Stimulated activated naive CD4-positive, alpha-beta T cell (primary cell): ENCODE measurements at places on chromosomes 16 and 17.

DNA sequence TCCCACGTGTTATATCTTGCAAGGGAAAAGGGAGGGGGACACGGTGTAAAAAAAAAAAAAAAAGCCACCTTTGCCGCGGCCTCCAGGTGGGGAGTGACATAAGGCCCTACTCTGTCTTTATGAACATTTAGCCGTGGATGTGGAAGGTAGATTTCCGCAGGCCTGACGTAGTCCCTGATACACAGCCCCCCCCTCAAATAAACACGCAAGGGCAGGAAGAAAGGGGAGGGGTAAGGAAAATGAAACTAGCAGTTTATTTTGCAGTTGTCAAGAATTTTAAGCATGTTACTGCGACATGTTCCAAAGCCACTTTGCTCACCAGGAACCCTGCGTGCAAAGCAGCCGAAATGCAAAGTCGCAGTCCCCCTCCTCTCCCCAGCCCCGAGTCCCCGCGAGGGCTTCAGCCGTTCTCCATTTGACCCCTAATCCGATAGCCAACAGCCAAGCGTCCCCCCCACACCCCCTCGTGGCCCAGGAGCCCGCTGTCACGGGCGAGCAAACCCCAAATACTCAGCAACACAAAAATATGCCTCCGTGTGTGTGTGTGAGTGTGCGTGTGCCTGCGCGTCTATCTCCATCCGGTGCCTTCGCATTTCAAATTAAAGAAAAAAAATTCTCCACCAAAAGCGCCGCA lies 1.2 kb downstream of the CBX4 start:
- peak; percentile 44 for DNase-seq

- no peak for DNase-seq
These were observed 48.3 kb upstream of the ERN1 start for GRCh38 chr17:64178011-64178825.

- DNase-seq = no peak
These were observed 38.9 kb upstream of the CSNK2A2 start for GRCh38 chr16:58236831-58237230.

GRCh38 chr16:81526199-81526598 lies 81.6 kb downstream of the CMIP start:
- no peak for DNase-seq

DNA sequence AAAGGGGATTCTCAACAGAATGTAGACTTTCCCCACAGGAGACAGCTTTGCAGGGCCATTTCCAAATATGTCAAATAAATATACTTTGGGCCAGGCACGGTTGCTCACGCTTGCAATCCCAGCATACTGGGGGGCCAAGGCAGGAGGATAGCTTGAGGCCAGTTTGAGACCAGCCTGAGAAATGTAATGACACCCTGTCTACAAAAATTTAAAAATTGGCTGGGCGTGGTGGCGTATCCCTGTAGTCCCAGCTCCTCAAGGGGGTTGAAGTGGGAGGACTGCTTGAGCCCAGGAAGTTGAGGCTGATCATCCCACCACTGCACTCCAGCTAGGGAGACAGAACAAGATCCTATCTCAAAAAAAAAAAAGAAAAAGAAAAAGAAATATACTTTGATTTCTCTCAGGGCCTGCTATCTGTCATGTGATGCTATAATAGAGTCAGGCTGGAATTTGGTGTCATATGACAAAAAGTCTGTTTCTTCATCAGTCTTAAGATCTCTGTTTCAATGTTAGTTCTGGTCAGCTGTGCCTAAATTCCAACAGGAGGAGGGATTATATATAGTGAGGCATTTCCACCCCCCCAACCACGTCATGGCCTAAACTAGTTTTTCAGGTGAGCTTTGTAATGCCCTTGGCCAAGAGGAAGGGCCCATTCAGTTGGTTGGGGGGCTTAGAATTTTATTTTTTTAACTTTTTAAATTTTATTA lies 4.3 kb upstream of the ZDHHC7 start:
- DNase-seq = no peak

DNA sequence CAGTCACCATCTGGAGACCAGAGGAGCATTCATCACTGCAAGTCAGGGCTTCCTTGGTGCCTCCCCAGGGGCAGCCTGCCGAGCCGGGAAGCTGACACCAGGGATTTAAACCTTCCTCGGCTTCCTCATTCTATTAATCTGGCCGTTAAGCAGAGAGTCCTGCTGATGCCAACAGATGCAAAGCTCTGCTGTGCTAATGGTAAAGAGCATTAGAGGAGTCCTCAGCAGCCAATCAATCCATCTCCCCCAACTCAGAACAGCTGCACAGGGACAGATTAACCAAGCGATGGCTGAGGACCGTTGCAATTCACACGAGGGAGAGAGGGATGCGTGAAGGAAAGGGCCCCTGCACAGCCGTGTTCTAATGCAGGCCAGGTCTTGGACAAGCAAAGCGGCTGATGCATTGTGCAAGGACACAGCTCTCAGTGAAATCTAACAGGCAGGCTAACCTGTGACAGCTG lies 116.6 kb downstream of the XYLT1 start:
- DNase-seq = no peak

DNA sequence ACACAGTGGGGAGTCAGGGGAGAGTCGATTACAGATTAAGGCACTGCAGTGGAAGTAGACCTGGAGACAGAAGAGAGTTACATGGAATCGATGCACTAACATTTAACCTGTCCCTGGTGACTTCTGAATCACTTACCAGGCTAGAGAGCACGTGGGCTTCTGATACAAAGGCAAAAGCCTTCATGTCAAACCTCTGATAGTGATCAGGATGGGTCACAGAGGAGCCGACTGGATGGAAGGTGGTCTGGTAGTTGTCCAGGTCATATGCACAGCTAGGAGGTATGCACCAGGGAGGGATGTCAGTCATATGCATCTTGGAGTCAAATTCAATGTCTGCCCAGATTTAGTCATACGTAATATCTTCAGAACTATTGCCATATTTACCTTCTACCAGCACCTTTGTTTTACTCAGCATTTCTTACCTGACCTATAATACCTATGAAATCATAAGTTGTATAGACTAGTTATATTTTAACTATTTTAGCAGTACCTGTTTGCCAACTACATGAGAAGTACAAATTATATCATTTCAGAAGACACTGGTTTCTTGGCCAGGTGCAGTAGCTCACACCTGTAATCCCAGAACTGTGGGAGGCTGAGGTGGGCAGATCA lies 11.7 kb downstream of the ZP2 start:
- DNase-seq = no peak

- DNase-seq = no peak
These were observed 8.8 kb downstream of the QPRT start for GRCh38 chr16:29687755-29688154.

GRCh38 chr16:72202014-72202413 lies 30.1 kb upstream of the PMFBP1 start:
- no peak for DNase-seq

GRCh38 chr17:48128400-48128799 lies 20.8 kb downstream of the SNX11 start:
- no peak for DNase-seq

- DNase-seq = no peak
These were observed 529 bp upstream of the SCN4A start for GRCh38 chr17:63973247-63973646.

DNA sequence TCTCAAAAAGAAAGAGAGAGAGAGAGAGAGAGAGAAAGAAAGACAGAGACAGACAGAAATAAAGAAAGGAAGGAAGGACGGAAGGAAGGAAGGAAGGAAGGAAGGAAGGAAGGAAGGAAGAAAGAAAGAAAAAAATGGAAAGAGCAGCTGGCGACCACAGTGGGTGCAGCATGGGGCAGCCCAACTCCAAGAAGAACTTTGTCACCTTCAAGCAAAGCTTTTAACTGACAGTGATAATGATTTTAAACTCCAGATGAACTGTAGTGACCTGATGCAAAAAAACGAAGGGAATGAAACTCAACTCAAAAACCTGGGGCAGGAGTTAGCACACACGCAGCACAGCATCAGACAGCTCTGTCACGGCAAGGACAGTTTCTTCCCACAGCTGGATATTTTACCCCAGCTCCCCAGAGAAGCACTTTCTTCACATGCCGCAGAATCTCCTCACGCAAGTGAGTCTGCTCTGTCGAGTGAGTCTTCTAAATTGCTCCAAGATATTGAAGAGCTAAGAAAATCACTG lies 5.0 kb upstream of the ARHGAP17 start:
- DNase-seq = no peak

- no peak for DNase-seq
These were observed 9.2 kb upstream of the NAT9 start for GRCh38 chr17:74785096-74785980.

DNA sequence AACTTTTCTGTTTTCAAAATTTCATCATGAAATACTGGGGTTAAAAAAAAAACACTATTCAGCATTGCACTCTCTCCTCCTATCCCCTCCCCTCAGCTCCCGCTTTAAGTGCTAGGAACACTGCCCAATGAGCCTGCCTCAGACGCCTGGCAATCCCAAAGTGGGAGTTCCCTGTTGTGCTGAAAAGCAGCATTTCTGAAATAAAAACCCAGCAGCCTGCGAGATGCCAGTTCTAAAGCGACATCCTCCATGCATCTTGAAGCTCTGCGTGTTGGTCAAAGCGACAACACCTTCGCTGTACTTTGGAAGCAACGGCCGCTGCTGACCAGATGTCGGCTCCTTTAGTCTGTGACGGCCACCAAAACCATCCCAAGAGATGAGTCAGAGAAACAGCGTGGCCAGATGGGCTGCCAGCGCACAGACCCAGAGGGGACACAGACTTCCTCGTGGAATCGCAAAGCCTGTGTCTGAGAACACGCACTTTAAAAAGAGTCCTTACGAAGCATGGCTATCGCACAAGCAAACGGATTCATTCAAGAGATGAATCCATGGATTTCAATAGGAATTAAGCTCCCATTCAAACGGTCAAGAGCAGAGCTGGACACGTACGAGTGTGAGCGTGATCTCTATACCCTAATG lies 32.8 kb downstream of the FBXO31 start:
- no peak for DNase-seq

DNA sequence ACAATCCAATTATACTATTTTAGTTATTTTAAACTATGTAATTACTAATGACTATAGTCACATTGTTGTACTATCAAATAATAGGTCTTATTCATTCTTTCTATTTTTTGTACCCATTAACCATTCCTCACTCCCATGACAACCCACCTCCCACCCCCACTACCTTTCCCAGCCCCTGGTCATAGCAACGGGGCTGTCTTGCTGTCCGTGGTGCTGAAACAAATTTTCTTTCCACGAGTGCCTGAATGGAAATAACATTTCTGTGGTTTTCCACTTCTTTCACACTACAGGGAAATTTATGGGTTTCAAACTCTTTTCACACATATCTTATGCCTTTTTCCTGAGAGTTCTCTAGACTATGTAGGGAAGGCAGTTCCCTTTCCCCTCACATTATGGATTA lies 326.6 kb downstream of the PHKB start:
- DNase-seq = no peak

- DNase-seq = no peak
These were observed 144.7 kb upstream of the SOX9 start for GRCh38 chr17:71976011-71976649.

DNA sequence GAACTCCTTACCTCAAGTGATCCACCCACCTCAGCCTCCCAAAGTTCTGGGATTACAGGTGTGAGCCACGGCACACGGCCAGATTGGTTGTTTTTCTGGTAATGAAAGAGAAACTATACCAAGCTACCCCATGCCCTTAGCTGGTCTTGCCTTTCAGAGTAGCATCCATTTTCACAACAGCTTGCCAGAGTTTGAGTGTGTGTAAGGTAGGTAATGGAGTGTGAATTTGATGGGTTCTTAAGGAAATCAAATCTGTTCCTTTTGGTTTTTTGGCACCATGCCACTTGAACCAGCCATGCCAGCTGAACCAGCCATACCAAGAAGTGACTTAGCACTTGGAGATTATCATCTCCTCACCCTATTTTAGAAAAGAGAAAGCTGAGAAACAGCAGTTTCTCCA lies 5.1 kb downstream of the CALCOCO2 start:
- no peak for DNase-seq

DNA sequence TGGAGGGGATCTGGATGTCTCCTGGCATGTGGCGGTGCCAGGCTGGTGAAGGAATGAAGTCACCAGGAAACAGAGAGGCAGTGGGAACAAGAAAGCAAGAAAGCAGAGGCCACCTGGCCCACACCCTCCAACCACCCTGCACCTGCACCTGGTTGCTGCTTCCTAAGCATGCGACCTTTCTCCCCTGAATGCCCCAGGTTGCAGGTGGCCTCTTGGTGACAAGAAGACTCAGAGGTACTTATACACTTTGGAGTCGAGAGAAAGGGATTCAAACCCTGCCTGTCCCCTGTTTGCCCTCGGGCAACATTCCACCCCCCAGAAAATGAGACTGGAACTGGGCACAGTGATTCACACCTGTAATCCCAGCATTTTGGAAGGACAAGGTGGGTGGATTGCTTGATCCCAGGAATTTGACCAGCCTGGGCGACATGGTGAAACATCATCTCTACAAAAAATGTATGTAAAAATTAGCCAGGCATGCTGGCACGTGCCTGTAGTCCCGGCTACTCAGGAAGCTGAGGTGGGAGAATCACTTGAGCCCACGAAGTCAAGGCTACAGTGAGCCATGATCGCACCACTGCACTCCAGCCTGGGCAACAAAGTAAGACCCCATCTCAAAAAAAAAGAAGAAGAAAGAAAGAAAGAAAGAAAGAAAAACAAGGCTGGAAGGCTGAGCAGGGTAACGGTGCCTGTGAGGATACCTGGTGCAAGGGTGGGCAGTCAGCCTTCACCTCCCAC lies 34.6 kb upstream of the TNRC6C start:
- DNase-seq = no peak

DNA sequence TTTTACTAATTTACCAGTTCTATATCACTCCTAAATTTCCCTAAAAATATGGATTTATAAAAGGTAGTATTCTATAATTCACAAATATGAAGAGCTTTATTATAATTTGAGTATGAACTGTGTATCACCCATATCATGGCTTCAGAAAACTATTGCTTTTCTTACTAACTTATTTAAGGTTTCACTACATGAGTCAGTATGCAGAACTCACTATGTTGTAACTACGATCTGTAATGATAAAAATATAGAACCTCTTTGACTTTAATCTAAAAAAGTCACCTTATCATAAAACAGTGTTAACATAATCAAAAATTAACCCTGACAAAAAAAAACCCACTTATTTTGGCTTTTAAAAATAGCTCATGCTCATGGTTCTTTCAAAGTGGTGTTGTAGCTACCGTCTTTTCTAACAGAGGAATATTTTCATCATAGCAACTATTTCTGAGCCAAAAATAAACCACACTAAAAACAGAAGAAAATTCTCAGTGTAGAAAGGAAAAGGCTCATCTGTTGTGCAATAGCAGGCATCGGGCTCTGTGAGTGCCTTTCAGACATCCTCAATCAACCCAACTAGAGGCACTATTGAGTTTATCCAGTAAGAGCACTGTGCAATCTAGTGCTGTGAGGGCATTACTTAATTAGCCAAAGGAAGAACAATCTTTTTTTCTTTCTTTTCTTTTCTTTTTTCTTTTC lies 42.1 kb downstream of the ITGAM start:
- no peak for DNase-seq
